CD4-positive, alpha-beta T cell treated with Interferon alpha-2 for 1 hour (primary cell): ENCODE measurements at places on chromosomes 7 and 10.

DNA sequence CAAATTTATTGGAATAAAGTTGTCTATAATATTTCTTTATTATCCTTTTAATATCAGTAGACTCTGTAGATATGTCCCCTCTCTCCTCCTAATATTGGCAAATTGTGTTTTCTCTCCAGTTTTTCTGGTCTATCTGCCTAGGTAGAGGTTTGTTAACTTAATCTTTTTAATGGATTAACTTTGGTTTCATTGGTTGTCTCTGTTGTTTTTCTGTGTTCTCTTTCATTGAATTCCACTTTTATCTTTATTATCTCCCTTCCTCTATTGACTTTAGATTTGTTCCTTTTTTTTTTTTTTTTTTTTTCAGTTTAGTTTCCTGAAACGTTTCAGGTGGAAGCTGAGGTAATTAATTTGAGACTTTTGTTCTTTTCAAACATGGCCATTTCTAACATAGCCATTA lies 10.6 kb downstream of the PLEKHS1 start:
- no peak for DNase-seq

- DNase-seq = no peak
Measured at GRCh38 chr7:7237201-7237977, 55.0 kb downstream of the C1GALT1 start.

DNA sequence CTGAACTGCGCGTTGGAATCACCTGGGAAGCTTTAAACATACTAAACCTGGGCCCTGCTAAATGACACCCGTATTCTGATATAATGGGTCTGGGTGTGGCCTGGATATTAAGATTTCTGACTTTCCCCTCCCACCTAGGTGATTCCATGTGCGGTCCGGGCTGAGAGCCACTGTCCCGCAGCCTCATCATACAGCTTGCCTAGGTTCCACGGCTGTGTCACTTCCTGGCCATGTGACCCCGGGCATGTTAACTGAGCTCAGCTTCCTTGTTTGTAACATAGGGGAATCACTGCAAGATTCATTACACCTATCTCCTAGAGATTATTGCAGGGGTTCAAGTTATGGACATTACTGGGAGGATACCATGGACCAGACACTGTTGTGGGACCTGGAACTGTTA lies 472.7 kb upstream of the GALNT17 start:
- DNase-seq = no peak

DNA sequence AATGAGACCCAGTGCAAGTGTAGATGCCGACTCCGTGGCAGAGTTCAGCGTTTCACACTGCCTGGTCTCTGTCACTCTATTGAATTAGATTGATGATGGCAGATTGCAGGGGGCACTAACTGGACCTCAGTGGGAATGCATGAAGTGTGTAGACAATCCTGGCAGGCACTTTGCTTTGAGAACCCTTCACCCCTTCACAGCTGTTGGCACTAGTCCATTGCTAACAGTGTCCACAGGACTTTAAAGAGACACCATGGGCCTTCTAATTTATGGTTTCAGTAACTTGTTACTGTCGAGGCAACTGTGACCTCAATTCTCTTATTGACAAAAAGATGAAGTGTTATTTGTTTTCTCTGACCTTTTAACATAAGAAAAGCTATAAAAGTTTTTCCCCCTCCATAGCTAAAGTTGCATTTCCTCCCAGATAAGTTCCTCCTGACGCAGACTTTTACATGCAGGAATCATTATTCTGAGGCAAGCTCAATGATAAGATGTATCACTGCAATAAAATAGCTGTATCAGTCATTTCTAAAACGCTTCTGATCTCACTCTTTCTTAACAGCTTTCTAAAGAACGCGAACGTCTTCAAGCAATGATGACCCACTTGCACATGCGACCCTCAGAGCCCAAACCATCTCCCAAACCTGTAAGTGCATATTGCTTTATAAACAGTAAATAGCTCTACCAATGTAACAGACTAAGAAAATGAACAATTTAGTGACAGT lies 238.9 kb downstream of the FOXP2 start:
- no peak for DNase-seq

- DNase-seq = no peak
Measured at GRCh38 chr10:58913717-58914116, 262.7 kb upstream of the PHYHIPL start.
